ENCODE measurements at places on chromosomes 5 and 9.

DNA sequence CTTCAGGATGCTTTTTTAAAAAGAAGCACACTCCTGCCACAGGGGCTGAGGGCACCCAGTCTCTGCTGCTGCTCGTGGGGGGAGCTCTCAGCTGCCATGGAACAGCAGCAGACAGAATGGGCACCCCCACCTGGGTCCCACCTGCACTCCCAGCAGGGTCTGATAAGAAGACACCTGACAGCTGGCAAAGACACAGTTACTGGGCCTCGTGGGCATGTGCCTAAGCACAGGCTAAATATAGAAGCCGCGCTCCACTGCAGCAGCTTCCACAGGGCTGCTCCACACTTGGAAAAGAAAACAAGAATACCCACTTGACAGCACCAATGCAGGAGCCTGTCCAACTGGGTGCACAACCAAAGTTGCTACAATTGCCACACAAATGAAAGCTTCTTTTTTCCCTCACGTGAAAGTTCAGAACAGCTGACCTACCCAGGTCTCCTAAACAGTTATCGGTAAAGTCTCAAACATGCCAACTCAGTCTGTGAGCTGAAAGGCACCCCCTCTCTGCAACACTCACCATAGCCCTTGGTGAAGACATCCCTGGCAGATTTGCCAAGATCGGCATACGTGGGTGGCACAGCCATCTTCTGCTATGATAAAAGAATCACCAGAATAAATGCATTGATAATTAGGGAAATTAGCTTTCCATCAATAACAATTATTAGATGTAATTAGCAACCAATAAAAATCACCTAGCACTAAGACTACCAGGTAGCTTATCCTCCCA is 12.2 kb downstream of the VDAC1 start:
- DNase-seq, result peak; percentile 72

- no peak for DNase-seq
These were observed 90.9 kb upstream of the GRIA1 start for GRCh38 chr5:153399595-153399994.

DNA sequence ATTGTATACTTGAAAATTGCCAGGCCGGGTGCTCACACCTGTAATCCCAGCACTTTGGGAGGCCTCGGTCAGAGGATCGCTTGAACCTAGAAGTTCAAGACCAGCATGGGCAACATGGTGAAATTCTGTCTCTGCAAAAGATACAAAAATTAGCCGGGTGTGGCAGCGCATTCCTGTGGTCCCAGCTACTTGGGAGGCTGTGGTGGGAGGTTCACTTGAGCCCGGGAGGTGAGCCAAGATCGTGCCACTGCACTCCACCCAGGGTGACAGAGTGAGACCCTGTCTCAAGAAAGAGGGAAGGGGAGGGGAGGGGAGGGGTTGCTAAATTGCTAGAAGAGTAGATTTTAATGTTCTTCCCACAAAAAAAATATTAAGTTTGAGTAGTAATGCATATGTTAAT is 53.2 kb downstream of the FNBP1 start:
- no peak for DNase-seq

- DNase-seq, result no peak
These were observed 74.9 kb upstream of the NIPAL4 start for GRCh38 chr5:157384971-157385709.

DNA sequence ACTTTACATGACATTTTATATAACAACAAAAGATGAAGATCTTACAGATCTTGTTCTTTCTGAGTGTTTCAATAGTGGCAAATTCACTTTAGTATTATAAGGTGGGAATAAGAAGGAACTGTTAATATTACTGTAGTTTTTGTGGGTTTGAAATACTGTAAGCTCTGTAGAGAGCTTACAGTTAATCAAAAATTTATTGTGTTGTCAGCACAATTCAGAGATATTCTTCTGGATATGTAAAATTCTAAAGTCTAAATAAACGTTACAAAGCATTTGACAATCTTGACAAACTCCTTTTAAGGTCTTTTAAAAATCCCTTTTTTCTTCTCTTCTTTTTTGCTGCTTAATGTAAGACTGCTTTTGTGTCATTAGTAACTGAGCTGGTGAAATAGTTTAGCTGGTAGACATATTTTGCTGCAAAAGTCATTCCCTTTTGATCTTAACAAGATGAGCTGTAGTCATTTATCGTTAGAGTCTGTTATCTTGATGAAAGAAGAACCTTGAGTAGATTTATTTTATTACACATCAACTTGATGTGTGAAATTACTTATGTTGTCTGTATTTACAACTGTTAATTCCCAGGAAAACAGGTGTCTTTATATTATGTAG is 186.0 kb downstream of the WDR70 start:
- no peak for DNase-seq

DNA sequence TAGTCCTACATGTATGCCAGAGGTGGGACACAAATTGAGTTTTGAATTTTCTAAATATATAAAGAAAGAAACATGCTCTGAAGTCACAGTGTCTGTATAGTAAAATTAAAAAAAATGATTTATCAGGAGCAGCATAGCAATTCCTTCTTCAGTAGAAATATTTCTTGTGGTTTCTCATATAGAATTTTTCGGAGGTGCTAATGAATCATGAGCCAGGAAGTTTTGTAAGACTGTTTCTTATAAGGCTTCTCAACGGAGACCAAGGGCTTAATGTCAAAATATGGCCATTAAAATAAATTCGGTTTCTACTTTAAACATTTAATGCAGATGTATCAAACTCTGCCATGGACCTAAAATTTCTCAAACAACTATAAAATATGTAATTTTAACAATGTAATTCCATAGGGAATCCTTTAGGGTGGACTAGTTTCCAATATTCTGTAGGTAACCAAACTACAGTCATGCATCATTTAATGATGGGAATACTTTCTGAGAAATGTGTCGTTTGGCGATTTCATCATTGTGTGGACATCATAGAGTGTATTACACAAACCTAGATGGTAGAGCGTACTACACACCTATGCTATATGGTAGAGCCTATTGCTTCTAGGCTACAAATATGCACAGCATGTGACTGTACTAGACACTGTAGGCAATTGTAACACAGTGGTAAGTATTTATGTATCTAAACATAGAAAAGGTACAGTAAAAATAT is 66.3 kb downstream of the ANKRD55 start:
- DNase-seq, result no peak

GRCh38 chr5:2185646-2186471 is 303.1 kb upstream of the IRX4 start:
- DNase-seq, result no peak

DNA sequence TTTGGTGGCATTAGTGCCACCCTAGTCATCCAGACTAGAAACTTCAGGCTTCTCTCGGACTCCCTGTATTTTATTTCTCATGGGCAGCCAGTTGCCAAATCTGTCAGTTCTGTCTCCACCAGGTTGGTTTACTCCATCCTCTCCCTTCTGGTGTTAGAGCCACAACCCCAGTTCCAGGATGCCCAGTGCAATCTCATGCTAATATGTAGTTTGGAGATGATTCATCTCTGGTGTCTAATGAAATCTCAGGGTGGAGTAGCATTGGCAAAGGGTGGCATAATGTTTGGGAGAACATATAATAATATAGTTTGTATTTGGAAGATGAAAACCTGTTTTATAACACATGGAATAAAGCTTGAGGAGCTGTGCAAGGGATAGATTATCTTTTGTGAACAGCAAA is 30.2 kb downstream of the SLC46A2 start:
- no peak for DNase-seq

GRCh38 chr9:130665431-130666392 is 1.3 kb downstream of the PRDM12 start:
- DNase-seq, result no peak

DNA sequence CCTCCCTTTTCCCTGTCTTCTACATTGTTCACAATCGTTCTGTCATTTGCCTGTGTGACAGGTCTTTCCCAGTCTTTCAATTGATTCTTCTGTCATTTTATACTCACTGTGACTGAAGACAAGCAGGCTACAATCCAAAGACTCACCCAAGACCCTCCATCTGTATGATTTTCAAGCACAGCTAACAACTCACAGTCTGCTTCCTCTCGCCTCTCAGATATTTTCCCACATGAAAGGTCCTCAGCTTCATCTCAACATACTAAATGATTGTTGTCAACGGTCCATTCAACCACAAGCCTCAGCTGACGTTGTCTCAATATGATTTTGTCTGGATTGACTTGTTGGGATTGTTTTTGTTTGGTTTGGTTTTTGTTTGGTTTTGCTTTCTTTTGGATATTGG is 346.5 kb downstream of the NFIB start:
- DNase-seq, result no peak

GRCh38 chr9:24436761-24437160 is 108.9 kb downstream of the IZUMO3 start:
- no peak for DNase-seq

DNA sequence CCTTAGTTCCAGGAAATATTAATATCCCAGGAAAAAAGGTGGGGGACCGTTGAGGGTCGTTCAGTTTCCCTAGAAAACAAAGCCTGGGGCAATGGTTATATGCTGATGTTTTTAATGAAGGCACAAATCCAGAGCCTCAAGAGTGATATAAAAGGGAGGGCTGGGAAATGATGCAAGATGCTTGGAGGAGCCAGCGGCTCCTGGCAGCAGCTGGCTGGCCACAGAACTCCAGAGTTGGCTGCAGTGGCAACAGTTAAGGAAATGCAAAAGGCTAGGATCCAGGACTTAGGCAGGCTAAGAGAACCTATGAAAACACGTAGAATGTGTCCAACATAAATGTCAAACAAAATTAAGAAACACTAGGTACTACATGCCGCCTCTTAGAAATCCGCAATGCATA is 31.0 kb upstream of the B4GALT1 start:
- no peak for DNase-seq

DNA sequence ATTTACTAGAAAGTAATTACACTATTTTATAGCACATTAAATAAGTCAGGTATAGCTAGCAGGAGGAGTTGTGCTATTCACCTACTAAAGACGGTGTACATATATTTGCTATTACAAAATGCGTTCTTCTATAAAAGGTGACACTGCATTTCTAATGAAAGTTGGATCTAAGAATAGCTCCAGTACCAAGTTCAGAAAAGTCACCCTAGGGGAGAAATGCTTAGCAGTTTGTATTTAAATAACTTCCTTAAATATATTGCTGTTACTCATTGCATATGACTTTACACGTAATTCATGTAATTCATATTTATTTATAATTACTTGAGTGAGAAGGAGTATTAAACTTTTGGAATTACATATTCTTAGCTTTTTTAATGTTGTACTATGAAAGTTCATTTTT is 7.0 kb upstream of the SUB1 start:
- no peak for DNase-seq

DNA sequence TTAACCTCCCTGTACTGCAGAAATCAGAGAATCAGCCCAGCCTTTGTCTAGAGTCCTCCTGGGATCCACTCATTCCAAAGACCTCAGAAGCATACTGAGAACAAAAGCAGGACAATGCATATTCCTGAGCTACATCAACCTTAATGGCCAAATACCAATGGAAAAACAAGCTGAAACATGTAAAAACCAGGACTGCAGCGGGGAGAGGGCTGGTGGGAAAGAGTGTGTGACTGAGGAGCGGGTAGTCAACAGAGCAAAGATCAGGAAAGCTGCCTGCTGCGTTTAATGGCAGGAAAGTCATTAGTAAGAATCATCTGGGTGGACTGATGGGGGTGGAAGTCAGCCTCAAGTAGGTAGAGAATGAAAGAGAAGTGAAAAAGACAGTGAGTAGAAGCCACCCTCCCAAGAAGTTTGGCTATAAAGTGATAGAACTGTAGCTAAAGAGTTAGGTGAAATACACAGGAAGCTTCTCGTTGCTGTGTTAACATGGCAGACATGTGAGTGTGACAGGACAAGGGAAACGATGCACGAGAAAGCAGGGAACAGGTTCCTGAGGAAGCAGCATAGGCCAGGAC is 88.1 kb downstream of the OTULIN start:
- no peak for DNase-seq

DNA sequence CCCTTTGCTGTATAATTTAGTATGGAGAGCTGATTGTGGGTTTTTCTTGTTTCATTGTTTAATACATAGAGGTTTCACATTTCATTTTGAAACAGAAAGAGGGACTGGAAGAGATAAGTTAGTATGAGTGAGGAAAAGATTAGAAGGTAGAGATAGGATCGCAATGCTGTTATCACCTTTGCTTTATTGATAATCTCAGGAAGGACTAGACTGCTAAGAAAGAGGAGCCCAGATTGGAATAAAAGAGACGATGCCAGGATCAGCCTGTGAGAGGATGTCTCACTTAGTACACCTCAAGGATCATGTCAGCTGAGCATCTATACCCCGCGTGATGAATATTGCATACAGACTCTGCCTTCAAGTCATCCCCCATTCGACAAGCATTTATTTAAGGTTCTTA is 178.0 kb upstream of the DMAC1 start:
- DNase-seq, result no peak

DNA sequence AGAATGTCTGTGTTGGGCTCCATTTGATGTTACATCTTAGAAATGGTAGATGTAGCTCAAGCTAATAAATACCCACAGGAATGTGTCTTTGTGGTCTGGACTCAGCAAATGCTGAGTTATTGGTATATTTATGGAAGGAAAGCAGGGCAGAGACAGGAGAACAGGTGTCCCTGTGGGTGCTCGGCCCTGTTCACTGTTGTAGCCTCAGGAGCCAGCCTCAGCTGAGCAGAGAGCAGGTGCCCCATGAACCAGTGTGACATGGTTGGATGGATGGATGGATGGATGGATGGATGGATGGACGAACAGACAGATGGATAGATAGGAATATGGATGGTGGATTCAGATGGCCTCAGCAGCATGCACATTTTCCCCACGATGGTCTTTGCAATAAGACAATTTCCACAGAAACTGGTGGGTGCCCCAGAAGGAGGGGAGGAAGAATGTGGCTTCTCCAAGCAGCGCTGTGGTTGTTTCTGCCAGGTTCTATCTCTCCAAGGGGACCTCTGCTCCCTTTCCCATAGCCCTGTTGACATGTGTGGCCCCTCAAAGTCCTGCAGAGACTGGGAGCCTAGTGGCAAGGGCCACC is 8.2 kb upstream of the IRF1 start:
- DNase-seq, result peak; percentile 34

- no peak for DNase-seq
These were observed at the start of gene PRDM9 for GRCh38 chr5:23507278-23507685. TSS of gene PRDM9 (plus strand) at chr5:23507609. CDS start at chr5:23509034, 1,425 bp downstream.

GRCh38 chr9:28135549-28135948 is 562.3 kb upstream of the C9orf72 start:
- no peak for DNase-seq

DNA sequence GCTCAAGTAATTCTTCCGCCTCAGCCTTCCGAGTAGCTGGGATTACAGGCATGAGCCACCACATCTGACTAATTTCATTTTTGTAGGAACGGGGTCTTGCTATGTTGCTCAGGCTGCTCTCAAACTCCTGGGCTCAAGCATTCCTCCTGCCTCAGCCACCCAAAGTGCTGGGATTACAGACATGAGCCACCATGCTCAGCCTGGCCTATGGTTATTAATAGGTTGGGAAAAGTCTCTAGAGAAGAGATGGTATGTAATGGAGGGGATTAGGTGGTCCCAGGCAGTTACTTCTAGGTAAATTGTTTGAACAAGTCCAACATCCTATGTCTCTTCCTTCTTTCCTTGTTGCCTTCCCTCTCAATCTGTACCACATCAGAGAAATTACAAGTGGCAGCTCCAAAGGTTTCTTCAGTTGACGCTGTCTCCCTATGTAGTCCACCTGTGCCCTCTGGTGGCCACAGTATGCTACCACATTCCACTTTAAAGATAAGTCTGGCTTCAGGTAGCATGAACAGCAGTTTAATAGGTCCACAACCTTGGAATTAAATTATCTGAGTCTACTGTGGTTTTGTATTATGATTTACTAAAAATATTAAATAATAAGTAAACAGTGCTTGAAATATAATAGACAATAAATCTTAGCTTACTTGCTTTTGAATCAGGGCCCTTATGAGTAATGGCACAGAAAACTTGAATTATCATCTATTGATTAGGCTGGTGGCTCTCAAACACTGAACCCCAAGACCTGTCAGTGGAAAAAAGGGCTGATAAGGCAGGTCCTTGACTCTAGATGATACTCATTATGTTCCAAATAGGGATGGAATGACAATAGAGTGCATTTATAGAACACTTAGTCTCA is 9.7 kb downstream of the TIGD6 start:
- DNase-seq, result peak; percentile 86
